B cell (primary cell): ENCODE measurements at places on chromosomes 1 and 21.

DNA sequence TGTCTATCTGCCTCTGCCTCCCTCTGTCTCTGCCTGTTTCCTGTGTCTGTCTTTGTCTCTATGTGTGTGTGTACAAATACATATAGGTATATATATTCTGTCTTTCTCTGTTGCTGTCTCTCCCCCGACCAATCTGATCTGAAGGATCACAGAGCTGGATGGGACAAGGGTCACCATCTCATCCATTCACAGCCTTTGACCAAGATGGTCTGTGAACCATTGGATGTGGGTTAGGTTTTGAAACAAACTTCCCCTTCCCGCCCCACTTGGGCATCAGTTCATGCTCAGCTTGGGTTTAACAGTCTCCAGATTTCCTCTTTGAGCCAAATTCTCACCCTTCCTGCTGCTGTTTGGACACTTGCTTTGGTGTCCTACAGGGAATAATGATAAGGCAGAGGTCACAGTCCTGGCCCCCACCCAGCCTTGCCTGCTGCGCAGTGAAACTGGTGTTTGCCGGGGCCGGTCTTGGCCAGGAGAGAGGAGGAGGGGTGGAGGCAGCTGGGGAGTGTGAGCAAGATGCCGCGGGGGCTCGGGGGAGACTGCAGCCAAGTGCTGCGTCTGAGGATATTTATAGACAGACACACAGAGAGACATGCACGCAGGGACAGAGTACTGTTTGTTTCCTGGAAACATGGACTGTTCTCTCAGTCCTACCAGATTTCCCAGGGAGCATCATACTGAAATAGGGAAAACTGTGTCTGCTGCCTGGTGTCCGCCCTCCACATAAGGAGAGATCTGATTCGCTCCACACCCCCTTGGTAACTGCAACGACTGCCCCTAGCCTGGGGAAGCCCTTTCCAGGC, 27.0 kb upstream of the BTG2 start:
- H3K4me3 ChIP-seq, result no peak overlapping the region
- H3K27me3 ChIP-seq, result no peaks in the 10 kb centered on the region
- peak; percentile 60 for DNase-seq
- H3K36me3 ChIP-seq, result no peaks in the 10 kb centered on the region
- peaks cover 69% of the 10 kb centered on the region for H3K4me1 ChIP-seq
- peak overlapping the region; percentile 76 for H3K27ac ChIP-seq

DNA sequence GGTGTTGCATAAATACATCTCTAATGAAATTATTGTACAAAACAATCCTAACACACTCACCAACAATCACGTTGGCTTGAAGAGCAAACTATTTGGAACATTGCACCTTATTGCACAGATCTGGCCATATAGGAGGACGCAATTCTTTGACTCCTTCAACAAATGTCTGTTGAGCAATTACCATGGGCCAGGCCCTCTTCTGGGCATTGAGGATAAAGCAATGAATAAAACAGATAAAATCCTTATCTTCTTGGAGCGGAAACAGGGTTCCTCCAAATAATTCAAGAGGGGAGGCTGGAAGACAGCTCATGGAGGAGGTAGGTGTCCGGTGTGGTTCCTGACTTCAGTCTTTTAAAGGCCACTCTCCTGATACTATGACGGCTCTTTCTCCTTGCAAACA, 43.3 kb downstream of the PAX7 start:
- no peaks in the 10 kb centered on the region for H3K27me3 ChIP-seq
- no peak overlapping the region for H3K4me3 ChIP-seq
- no peaks in the 10 kb centered on the region for H3K4me1 ChIP-seq
- H3K36me3 ChIP-seq, result no peaks in the 10 kb centered on the region
- no peak overlapping the region for H3K27ac ChIP-seq

DNA sequence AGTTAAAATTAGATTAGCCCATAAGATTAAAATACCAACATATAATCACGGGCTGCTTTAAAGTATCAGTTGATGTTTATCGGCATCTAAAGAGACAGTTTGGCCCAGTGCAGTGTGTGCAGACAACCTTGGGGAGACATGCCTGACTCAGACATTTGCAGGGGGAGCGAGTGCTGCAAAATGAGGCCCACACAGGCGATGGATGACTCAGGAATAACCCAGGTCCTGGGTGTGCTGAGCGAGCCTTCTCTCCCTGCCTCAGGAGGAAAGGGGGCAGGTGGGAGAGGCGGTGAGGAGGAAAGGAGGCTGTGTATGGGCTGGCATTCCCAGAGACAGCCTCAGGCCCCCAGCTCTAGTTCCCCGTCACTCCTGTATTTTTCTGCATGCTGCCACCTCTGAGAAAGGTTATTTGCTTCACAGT, 9.0 kb downstream of the SLC9A1 start:
- H3K4me1 ChIP-seq, result peaks cover 3% of the 10 kb centered on the region
- no peak overlapping the region for H3K27ac ChIP-seq
- no peaks in the 10 kb centered on the region for H3K36me3 ChIP-seq
- no peak for DNase-seq
- H3K27me3 ChIP-seq, result no peaks in the 10 kb centered on the region

- no peak overlapping the region for H3K27ac ChIP-seq
- H3K27me3 ChIP-seq, result no peaks in the 10 kb centered on the region
- no peak for DNase-seq
- H3K4me3 ChIP-seq, result no peak overlapping the region
Observed at GRCh38 chr1:51274676-51275075, 38.6 kb downstream of the RNF11 start.

DNA sequence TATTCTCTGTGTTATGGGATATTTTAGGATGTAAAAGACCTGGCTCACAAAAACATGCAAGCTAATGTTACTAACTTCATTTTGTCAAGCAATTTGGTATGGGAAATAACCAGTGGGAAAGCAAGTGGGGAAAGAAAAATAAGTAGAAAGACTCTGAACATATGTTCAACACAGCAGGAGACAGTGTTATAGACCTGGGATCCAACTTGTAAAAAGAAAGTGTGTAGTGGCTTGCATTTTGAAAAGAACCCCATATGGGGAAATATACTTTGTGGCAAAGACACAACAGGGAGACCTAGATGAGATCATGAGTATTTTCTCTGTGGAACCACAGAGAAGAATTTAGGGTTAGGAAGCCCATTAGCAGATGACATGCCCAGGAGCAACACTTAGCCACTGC, 212.7 kb upstream of the NRIP1 start:
- H3K36me3 ChIP-seq, result no peaks in the 10 kb centered on the region
- H3K4me3 ChIP-seq, result no peak overlapping the region
- H3K27me3 ChIP-seq, result no peaks in the 10 kb centered on the region
- no peak for DNase-seq
- H3K27ac ChIP-seq, result no peak overlapping the region

DNA sequence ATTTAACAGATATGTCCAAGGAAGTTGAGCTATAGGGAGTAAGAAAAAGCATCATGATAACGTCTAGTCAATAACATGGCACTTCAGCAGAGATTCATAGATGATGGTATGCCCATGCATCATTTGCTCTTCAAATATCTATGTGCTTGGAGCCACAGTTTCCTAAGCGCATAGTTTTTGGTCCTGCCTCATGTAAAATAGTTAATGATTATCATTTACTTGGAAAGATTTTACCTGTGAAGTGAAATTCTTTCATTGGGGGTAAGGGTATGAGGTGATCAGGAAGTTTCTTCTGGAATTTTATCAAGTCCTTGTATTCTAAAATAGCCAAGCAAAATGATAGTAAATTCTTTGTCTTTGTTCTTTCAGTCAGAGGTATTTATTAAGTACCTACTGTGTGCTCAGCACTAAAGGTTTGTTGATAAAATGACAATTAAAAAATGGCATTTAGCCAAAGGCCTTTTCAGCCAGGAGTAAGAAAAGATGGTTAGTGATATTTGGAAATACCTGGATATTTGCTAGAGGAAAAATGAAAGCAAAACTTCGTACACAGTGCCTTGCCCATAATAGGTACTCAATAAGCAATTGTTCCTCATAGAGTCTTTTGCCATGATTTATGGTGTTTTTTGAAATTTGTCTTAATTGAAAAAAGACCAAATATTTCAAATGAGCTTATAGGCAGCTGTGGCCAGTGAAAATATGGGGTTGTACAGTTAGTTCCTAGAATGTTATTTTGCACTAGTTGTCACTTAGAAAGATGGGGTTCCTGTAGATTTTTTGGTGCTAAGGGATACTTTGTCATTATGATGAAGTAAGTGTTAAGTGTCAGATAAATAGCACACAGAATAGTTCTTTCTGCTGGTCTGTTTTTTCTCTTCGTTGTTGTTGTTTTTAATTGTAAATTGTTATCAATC, 13.1 kb downstream of the PDIK1L start:
- no peaks in the 10 kb centered on the region for H3K27me3 ChIP-seq
- DNase-seq, result no peak
- peaks cover 27% of the 10 kb centered on the region for H3K4me1 ChIP-seq
- H3K4me3 ChIP-seq, result no peak overlapping the region
- no peak overlapping the region for H3K27ac ChIP-seq
- H3K36me3 ChIP-seq, result peaks cover 20% of the 10 kb centered on the region
